ENCODE measurements at places on chromosomes 11 and 22.

DNA sequence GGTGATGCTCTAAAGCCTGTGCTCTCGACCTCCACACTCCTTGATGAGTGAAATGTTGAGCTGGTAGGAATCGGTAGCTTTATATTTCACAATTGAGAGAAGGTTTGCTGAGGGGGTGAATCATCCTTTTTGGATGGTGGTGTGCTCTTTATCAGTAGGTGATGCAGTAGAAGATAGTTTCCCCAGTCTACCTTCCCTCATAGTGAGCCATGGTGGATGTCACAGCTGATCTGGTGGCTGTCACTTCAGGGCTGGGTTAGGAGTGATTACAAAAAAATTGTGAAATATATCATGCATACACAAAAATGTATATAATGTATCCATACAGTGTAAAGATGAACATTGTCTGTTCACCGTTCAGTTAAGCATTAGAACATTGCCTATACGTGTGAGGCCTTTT lies 105.3 kb downstream of the GRAMD1B start:
- DNase-seq = no peak

DNA sequence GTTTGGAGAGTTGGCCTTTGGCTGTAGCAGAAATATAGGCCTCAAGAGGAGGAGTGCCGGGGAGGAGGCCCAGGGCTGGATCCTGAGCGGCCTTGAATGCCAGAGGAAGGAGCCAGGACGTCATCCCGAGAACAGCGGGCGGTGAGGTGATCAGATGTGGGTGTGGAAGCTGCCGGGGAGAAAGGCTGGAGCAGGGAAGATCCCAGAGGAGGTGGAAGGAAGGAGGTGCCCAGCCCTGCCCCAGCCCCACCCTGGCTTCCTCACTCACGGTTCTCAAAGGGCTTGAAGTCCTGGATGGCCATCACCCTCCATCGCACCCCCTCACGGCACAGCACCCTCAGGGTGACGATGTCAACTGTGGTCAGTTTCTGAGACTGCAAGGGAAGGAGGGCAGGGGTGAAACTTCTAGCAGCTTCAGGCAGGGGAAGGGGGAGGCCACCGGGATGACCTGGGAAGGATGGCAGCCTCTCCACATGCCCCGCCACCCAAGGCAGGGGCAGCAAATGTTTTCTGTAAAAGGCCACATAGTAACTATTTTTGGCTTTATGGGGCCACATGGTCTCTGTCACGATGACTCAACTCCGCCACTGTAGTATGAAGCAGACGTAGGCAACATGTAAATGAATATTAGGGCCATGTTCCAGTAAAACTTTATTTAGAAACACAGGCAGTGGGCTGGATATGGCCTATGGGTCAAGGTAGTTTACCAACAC lies 10.7 kb downstream of the IL2RB start:
- DNase-seq = no peak

DNA sequence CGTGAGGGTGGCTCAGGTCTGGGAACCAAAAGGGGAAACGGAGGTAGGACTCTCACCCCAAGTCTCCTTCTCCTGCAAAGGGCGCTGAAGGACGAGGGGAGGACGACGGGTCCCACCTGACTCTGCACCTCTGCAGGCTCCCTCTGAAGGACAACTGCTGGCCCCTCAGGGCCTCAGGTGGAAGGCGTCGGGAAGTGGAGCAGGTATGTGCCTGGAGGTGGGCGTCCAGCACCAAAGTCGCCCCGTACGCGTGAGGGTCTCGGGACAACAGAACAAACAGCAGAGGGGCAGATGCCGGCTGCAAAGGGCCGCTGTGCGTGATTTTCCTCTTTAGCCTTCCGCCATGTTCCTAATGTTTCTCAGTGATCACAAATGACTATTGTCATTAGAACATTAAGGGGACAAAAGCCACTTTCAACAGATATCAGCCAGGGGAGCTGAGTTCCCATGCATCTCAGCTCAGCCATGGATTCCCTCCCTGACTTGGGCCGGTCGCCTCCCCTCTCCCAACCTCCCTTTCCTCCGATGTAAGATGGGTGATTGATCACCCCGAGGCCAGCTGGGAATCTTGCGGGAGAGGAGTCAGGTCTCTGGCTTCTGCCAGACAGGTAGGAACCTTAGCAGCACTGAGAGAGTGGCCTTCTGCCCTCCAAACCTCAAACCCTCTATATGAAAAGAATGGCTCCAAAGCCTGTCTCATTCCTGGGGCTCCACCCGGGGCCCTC lies 836 bp downstream of the SLC16A8 start:
- DNase-seq = no peak

GRCh38 chr11:19881177-19881576 lies 168.5 kb downstream of the NAV2 start:
- DNase-seq = no peak

- DNase-seq = no peak
Measured at GRCh38 chr11:31366795-31367194, 2.7 kb downstream of the DCDC1 start.

- peak; percentile 93 for DNase-seq
Measured at GRCh38 chr11:75280227-75280701, 39.7 kb downstream of the TPBGL start.

DNA sequence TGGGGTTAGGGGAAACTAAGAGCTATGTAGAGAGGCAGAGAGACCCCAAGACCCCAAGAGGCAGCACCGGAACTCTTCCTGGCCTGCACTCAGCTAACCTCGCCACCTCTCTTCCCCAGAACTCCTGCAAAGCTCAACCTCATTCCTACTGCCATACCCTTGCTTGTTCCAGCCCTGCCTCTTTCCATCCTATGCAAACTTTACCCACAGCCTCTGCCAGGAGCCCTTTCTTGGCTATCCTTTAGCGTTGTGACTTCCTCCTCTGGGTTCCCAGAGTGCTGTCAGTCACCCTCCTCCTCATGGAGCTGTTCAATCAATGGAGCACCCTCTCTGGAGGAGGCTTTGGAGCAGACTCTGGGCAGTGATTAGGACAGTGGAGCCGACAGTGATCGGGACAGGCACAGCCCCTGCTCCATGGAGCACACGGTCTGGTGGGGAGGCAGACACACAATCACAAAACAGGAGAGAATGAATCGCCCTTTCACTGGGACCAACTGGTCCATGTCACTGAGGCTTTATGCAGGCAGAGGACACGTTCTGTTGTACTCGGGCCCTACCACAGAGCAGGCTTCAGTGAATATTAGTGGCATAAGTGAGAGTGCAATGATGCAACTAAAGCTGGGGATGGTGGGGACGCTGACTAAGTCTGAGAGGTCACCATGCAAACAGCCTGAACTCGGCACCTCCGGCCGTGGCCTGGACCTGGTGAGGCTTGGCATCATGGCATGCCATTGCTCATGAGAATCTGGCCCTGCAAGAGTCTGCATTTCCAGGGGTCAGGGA lies 24.6 kb upstream of the P2RY2 start:
- DNase-seq = no peak

Measured in GM03348 (cell line).